NCI-H187 (cell line): ENCODE measurements at places on chromosomes 7 and 10.

GRCh38 chr10:50577010-50577409 is 46.7 kb downstream of the SGMS1 start:
- no peak for DNase-seq

DNA sequence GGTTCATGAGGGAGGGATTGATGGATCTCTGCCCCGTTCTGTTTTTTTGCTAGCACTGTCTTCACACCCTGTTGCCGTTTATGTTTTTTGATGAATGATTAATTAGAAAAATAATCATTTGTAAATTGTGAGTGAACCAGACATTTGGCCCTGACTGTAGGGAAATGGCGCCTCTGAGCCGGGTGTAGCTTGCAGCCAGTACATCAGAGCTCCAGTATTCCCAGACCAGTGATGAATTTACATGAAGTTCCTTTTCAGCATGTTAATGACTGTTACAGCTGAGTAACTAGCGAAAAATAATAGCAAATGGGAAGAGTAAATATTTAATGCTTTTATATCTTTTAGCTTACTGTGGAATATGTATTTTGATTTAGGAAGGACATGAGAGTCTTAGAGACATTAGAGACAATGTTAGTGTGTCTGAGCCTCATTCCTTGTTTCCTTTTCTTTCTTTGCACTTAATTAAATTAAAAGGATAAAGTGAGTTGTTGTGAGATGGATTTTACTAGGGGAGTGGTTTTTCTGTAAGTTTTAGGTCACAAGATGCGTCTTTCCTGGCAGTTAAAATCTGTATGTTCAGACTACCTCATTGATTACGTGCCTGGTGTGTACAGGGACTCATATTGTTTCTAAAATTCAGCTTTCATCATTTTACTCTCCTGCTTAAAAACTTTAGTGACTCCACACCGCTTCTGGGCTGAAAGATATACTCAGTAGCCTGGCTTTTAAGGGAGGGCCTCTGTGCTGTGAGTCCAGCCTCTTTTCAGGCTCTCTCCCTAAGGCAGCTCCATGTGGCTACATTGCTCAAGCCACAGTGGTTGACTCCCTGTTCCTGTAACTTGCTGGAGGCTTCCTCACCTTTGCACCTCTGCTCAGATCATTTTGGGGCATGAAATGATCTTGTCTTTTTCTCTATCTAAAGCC is 86.4 kb downstream of the AUTS2 start:
- no peak for DNase-seq

DNA sequence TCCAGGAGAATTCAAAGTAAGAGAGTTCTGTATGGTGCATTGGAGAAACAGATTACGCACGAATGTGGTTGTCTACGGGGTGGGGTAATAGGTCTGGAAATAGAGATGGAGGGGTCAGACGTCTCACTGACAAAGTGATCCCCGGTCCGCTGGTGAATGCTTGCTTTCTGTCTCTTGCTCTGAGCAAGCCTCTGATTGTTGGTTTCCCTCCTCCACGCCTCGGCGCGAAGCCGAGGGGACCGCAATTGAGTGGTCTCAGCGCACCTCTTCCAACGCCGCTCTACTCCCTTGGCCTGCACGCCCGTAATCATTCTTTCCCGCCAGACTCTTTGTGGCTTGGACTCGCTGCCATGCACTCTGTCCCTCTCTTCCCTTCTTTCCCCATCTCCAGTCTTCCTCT is 46.5 kb upstream of the PFKP start:
- DNase-seq, result no peak

DNA sequence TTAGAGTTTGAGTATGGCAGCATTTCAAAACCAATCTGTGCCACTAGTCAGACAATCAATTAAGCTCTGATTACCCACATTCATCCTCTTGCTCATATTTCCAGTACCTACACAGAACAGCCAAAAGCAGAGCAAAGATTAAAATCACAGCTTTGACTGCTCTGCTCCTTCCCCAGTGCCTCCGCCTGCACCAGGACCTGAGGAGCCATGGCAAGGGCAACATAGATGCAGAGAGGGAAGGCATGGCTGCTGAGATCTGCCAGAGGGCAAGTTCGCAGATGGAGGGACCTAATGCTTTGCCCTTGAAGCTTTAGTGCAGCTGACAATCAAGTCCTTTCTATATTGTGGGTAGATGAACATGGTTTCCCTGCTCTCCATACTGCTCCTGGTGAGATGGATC is 148.1 kb downstream of the HTR7 start:
- no peak for DNase-seq

- DNase-seq, result no peak
These were observed 6.9 kb downstream of the KPNA7 start for GRCh38 chr7:99201027-99201426.

GRCh38 chr7:33986951-33987947 is 81.9 kb downstream of the BMPER start:
- DNase-seq, result no peak

GRCh38 chr7:2059964-2060700 is 172.6 kb downstream of the MAD1L1 start:
- no peak for DNase-seq

- DNase-seq, result no peak
These were observed 50.0 kb downstream of the FIGNL1 start for GRCh38 chr7:50400114-50400513.

GRCh38 chr7:64618785-64619456 is 47.0 kb upstream of the ZNF107 start:
- no peak for DNase-seq

GRCh38 chr10:103876155-103876554 is 20.8 kb upstream of the SH3PXD2A start:
- DNase-seq, result no peak

GRCh38 chr7:140990193-140990962 is 24.4 kb downstream of the MRPS33 start:
- no peak for DNase-seq

- DNase-seq, result no peak
These were observed 18.6 kb downstream of the NUDCD3 start for GRCh38 chr7:44471850-44472249.

GRCh38 chr10:99631496-99631895 is 11.3 kb upstream of the SLC25A28 start:
- no peak for DNase-seq

DNA sequence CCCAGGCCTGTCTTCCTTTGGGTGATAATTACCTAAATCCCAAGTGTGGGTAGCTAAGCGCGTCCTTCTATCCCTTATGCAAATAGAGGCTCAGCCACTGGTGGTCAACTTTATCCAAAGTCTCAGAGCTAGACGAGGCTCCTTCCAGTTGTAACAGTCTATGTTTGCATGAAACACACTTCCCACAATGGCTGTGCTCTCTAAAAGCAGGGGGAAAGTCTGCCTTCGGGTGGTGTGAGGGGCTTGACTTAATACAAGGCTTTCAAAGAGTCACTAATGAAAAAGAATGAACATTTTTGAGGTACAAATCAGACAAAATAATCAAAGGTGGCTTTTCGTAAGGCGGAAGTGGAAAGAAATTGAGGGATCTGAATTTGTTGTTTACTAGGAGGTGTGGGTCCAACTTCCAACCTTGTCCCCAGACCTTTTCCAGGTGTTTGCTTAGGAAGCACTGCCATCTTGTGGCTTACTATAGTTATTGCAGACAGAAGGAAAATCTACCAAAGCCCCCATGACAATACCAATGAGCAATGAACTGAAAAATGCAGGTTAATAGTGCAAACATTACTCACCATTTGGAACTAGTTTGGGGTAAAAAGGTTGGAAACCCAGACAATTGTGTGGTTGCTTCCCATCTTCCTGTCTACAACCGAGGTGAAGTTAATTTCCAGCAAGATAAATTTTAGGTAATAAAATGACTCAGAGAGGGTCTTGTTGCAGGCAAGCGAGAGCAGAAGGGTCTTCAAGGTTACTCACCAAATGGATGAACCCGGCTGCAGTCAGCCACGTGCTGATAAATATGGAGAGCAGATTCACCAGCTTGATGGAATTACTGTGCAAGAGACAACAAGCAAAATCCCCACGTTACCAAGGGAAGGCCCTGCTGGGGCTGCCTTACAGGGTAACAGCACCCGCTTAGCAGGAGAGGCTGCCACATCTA is 525.7 kb downstream of the KCNMA1 start:
- no peak for DNase-seq

DNA sequence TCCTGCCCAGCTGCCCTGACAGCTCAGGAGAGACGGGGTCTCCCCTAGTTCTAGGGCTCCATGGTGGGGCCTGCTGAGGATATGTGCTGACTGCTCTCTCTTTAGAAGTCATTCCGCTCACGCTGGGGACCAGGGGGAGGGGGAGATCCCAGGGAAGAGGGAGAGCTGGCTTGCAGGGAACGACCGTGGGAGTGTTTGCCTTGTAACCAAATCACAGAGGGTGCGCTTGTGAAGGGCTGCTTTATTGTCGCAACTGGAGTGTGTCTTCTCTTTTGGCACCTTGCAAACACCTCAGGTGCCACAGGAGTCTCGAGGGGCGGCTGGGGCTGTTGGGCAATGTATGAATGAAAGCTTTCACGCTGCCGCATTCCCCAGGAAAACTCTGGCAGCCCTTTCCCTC is 531.3 kb upstream of the MKI67 start:
- no peak for DNase-seq

- DNase-seq, result no peak
These were observed 260.5 kb upstream of the AOAH start for GRCh38 chr7:36984710-36985312.

- DNase-seq, result no peak
These were observed 63.8 kb upstream of the NPS start for GRCh38 chr10:127485153-127485857.
